ENCODE measurements at places on chromosomes 11 and 22.
A peak's percentile ranks its signal among the peaks of the same experiment; 100 is the strongest.

GRCh38 chr11:129023968-129024676, 81.5 kb upstream of the TP53AIP1 start:
- peak; percentile 78 for DNase-seq

GRCh38 chr22:19719488-19720021, 3.8 kb upstream of the GP1BB start:
- no peak for DNase-seq

GRCh38 chr11:1349327-1350041, 40.1 kb upstream of the TOLLIP start:
- DNase-seq = no peak

DNA sequence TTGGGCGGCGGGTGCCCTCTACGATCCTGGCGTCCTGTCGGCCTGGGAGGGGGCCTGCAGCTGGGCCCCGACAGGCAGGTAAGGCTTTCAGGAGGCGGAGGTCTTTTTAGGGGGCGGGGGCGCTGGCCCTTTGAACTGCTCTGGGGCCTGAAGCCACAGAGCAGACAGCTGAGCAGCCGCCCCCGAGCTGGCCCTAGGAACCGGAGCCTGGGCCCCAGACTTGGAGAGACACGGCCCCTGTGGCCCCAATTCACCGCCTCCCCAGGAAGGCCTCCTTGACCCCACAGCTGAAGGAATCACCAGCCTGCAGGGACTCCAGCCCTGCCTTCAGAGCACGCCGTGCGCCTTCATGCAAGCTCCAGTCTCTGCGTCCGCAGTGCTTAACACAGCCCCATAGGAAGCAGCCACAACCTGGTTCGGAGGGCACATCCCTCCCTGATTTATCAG, 618 bp upstream of the CERK start:
- no peak for DNase-seq

GRCh38 chr11:16367252-16367651, 10.9 kb upstream of the SOX6 start:
- no peak for DNase-seq

DNA sequence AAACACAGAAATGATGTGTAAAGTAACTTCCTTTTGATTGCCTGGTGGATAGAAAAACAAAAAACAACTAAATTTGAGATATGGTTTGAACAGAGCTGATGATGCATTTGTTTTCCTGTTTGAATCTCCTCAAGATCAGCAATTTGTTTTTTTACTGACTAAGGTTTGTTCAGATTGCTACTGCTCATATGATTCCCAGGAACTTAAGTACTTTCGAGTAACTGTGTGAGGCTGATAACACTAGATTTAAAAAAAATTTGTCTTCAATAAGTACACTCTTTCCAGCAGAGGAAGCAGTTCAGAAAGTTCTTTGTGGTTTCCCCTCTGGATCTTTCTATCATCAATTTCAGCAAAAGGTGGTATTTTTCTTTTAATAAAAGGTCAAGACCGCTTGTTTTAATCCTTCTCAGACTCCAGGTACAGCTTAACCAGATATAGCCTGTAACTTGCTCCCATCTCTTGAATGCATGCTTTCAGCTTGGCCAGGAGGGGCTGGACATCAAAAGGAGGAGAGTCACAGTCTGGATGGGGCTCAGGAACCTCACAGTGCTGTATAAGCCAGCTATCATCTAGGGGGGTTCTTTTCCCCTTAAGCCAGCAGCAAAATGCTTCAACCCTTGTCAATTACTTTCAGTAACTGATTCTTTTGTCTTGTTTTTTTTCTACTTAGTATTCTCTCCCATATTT, 12.3 kb upstream of the MS4A6E start:
- DNase-seq = no peak

GRCh38 chr11:108364159-108364558, 103.2 kb downstream of the C11orf65 start:
- no peak for DNase-seq

DNA sequence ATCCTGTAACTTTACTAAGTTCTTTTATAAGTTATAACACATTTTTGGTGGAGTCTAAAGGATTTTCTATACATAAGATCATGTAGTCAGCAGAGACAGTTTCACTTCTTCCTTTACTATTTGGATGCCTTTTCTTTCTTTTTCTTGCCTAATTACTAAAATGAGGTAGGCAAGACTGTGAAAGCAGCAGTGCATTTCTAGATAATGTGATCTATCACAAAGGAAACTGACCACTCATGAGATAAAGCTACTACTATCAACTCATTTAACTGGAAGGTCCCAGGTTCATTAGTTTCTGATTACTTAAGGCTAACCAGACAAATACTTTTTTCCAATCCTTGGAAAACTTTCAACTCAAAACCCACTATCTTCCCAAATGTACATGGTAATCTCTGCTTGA, 196.2 kb upstream of the E2F8 start:
- DNase-seq = no peak

DNA sequence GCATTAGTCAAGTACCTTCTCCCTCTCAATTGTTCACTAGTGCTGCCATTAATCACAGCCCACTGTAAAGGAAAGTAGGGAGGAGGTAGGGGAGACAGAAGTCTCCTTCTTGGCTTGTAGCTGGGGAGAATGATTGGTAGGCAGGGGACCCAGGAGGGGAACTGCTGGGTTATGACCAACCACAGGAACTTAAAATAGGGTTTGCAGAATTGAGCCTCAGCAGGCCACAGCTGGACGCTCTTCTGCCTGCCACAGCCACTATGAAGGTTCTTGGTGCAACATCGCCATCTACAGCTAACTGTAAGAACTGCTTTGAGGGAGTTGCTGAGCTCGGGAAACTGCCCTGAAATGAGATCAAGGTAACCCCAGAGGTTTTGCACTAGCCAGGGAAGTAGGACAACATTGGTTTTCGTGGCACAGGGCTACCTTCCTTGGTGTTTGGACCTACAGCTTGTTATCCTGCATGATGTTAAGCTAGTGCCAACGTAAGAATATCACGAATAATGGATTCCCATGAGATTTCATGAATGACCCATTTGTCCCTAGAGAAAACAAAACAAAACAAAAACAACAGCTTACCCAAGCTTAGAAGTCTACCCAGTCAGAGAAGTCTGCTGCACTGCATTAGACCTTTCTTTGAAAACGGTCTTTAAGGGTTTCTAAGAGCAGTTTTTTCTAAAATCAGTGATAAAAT, 787.1 kb upstream of the API5 start:
- peak; percentile 60 for DNase-seq

- DNase-seq = no peak
These were observed 685.0 kb downstream of the ETS1 start for GRCh38 chr11:127902382-127902781.

- DNase-seq = no peak
These were observed 32.1 kb downstream of the RPL27A start for GRCh38 chr11:8714622-8715225.

GRCh38 chr22:44259366-44260215, 53.2 kb downstream of the SHISAL1 start:
- DNase-seq = no peak

DNA sequence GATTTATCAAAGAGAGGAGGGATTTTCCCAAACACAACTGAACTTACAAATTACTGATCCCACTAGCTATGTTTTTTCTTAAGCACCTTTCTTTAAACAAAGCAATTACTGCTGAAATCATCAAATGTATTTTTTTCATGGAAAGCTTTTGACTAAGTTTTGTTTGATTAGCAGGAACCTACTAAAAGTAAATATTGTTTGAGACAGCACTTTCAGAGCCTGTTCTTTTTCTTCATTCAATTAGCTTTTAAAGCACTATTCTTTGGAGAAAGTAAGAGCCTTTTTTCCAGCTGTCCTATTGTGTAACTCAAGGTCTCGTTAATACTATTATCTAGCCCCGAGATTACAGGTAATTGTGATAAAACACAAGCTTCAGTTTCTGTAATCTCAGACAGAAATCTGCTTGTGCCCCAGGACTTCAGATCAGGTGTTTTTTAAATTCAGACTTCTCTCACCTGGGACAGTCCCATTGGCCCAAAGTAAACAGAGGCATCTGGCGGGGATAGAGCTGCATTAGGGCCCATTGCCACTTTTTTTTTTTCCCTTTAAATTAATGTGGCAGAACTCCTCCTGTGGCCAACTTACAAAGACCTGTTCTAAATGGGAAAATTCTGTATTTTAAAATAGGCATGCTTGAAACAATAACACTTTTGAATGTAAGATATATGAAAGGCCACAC, 11.0 kb downstream of the CSTPP1 start:
- DNase-seq = no peak

DNA sequence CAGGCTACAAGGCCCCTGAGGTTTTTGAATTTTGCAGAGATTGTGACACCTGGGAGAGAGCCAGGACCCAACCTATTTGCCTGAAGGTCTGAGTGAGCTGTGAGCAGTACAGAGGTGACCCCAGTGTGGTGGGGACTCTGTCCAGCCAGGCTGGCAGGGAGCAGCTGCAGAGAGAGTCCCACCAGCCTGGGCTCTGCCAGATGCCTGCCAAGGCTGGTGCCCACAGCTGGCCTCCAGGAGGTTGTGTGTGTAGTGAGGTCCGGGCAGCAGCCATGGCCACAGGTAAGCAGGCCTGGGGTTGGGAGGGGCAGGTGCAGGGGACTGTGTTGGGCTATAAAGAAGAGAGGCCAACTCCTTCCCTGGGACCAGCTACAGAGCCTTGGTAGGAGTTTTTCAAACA, 144.8 kb downstream of the CRYBB2 start:
- no peak for DNase-seq

GRCh38 chr11:124635932-124636331, 13.3 kb downstream of the TBRG1 start:
- no peak for DNase-seq

- DNase-seq = no peak
These were observed 6.8 kb downstream of the OR52N2 start for GRCh38 chr11:5815534-5815933.

DNA sequence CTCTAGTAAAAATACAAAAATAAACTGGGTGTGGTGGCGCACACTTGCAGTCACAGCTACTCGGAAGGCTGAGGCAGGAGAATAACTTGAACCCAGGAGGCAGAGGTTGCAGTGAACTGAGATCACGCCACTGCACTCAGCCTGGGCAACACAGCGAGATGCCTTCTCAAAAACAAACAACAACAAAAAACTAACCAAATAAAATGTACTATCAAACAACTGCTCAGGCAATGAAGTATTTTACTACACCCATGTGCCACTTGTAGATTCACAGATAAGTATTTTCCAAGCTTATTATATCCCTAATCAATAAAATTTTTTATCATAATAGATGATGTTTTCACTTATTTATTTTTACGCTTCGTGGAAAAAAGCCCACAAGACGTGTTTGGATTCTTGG, 924 bp downstream of the C11orf65 start:
- DNase-seq = no peak

- DNase-seq = peak; percentile 41
These were observed 10.4 kb downstream of the OR51B4 start for GRCh38 chr11:5291207-5291838.

DNA sequence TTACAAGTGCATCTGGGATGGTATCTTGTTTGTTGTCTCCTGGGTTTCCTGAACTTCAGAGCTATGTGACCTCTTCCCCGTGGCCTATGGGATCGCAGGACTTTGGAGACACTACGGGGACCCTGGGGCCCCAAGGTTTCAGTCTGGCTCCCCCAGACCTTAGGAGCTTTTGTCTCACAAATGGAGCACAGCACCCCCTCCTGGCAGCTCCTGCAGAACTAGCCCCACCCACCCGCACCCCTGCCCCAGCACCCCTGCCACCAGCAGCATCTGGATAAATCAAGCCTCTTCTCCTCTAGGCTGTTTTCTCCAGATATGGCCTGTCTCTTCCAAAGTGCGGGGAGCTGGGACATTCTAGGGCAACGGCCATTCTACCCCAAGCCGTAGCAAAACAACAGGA, 10.4 kb downstream of the RCOR2 start:
- DNase-seq = no peak

- DNase-seq = peak; percentile 46
These were observed 1.4 kb downstream of the MYEOV start for GRCh38 chr11:69295079-69295994.

GRCh38 chr22:42446151-42446550, 13.9 kb upstream of the NFAM1 start:
- DNase-seq = no peak

DNA sequence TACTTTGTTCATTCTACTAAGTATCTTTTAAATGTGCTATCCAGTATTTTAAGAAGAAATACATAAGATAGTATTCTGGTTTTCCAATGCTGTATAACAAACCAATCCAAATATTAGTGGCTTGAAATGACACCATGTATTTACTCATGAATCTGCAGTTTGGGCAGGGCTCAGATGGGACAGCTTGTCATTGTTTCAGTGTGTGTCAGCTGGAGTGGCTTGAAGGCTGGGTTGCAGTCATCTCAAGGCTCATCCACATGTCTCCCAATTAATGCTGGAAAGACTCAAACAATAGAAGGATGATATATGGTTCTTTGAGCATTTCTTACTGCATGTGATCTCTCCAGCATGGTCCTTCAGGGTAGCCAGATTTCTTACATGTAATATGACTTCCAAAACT, 146.2 kb downstream of the ARHGAP42 start:
- no peak for DNase-seq

DNA sequence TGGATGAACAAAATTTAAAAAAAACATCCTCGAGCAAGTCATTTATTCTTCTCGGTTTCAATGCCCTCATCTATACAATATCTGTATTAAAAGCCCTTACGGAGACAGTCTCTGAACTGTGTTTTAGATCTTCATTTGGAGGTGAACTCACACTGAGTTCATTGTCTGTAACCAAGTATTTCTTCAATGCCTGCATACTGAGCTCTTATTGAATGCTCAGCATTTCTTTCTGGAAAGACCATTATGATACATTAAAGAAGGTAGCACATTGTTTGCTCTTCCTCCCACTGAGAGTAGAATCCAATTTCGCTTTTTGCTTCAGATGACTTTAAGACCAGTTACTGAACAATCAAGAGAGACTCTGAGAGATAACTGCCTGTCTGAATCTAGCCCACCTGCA, 1.7 kb upstream of the ANO3 start:
- no peak for DNase-seq

DNA sequence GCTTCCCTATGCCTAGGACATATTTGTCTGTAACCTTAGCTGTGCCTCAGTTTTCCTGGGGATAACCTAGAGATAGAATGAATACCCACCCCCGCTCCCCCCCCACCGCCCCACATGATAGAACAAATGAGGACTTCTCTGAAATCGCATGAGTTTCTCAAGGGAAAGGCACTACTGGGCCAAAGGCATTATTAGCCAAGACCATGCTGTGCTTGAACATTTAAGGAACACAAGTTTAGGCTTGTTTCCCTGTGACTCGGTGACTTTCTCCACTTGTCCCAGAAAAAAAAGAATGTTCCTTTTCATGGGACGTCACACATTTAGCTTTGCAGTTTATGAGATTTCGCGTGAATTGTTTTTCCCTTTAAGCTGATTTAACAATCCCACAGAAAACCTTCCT, 51.4 kb upstream of the CRTAM start:
- no peak for DNase-seq
